ENCODE measurements at places on chromosomes 2 and 18. TPM values are rescaled to one million over a fixed set of nuclear protein-coding genes. Genes with fewer than 3 reads are reported as not detected.

Gene ASAP2
- polyA plus RNA-seq, result not detected

Gene WNT6
- polyA plus RNA-seq, result 0.86 TPM

Gene APCDD1
- not detected for polyA plus RNA-seq

Gene TRABD2A
- polyA plus RNA-seq, result 5.7 TPM

Gene IRS1
- polyA plus RNA-seq, result 0.21 TPM

Gene CNTNAP5
- not detected for polyA plus RNA-seq

Gene WDR33
- 39.5 TPM for polyA plus RNA-seq

Gene MATN3
- polyA plus RNA-seq, result not detected

Gene AQP4
- not detected for polyA plus RNA-seq

Gene GNAL
- polyA plus RNA-seq, result 0.20 TPM

Gene CSRNP3
- polyA plus RNA-seq, result not detected

Gene SLC5A7
- polyA plus RNA-seq, result not detected

Gene CRYGD
- polyA plus RNA-seq, result not detected

Gene NDUFB3
- polyA plus RNA-seq, result 188 TPM

Gene MAB21L4
- not detected for polyA plus RNA-seq

Gene FOXD4L1
- not detected for polyA plus RNA-seq

Gene XRCC5
- 234 TPM for polyA plus RNA-seq

Gene SPR
- polyA plus RNA-seq, result not detected

Gene ITGB6
- polyA plus RNA-seq, result not detected

Gene HSBP1L1
- 10.9 TPM for polyA plus RNA-seq

Gene C2orf81
- polyA plus RNA-seq, result 5.6 TPM

Gene SNTG2
- not detected for polyA plus RNA-seq

Gene CCBE1
- not detected for polyA plus RNA-seq

Gene PJVK
- polyA plus RNA-seq, result 0.15 TPM

Gene PROKR1
- polyA plus RNA-seq, result not detected

Gene RAB6C
- polyA plus RNA-seq, result not detected

Gene TUBA4B
- not detected for polyA plus RNA-seq

Gene PTPRM
- 0.61 TPM for polyA plus RNA-seq

Gene C2orf15
- 2.0 TPM for polyA plus RNA-seq

Gene COL3A1
- polyA plus RNA-seq, result not detected

Gene HOXD10
- not detected for polyA plus RNA-seq

Gene ST6GAL2
- polyA plus RNA-seq, result not detected

Gene LOXL3
- polyA plus RNA-seq, result 0.74 TPM

Gene FBLN7
- polyA plus RNA-seq, result 0.20 TPM

Gene GALNT14
- 0.68 TPM for polyA plus RNA-seq

Gene GBX2
- polyA plus RNA-seq, result not detected

Gene PKP4
- 0.45 TPM for polyA plus RNA-seq

Gene KHK
- polyA plus RNA-seq, result 6.5 TPM

Gene EFHD1
- 0.73 TPM for polyA plus RNA-seq

Gene LAMA1
- polyA plus RNA-seq, result not detected

Gene SCN1A
- not detected for polyA plus RNA-seq

Gene SULT1C2
- not detected for polyA plus RNA-seq

Gene OSBPL6
- not detected for polyA plus RNA-seq

Gene MLPH
- polyA plus RNA-seq, result not detected

Gene EPB41L3
- polyA plus RNA-seq, result 0.39 TPM

Gene KDSR
- polyA plus RNA-seq, result 40.2 TPM

Data from IgD-negative memory B cell (primary cell).